PC-9 (cell line): ENCODE measurements at places on chromosomes 7 and 10. TPM values are rescaled to one million over a fixed set of nuclear protein-coding genes. Genes with fewer than 3 reads are reported as not detected.

Gene ACHE
- total RNA-seq: 0.28 and 0.35 TPM in 2 replicates

DNA sequence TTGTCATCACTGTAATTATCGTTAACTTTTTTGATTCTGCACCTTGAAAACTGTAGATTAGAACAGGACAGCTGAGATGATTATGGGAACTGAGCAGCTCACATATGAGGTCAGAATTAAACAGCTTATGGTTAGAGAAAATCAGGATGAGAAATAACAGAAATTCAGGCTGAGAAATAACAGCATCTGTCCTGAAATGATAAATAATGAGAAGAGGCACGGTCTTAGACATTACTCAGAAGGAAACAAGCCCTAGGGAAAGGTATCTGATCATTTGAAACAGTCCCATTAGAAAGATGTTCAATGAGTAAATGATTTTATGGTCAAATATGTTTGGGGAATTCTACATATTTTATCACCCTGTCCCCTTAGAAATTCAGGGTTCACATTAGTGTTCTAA, 65.6 kb upstream of the PCGF5 start:
- no peak overlapping the region for H3K4me3 ChIP-seq
- no peaks in the 10 kb centered on the region for H3K27me3 ChIP-seq
- no peak for DNase-seq
- H3K4me1 ChIP-seq: no peaks in the 10 kb centered on the region
- no peaks in the 10 kb centered on the region for H3K36me3 ChIP-seq

Gene SKIDA1
- total RNA-seq: 0.65 and 1.1 TPM in 2 replicates

GRCh38 chr7:88757371-88757770, 2.1 kb upstream of the ZNF804B start:
- DNase-seq: no peak
- no peaks in the 10 kb centered on the region for H3K27me3 ChIP-seq
- no peaks in the 10 kb centered on the region for H3K4me1 ChIP-seq
- H3K27ac ChIP-seq: no peak overlapping the region

DNA sequence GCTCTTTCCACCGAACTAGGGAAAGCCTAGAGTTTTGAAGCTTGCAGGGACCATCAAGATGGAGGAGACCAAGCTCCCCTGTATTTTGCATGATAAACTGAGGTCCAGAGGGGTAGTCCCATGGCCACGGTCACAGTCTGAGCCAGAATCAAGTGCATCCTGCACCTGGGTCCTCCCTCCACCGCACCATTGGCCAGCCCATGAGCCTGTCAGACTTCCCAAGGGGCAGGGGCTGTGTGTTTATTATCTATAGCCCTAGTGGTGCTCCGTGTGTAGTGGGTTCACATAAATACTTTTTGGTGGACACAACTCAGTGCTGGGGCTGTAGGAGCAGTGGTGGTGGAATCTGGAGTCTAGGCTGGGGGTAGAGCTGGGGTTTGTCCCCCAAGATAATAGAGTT, 3.6 kb downstream of the CALHM3 start:
- no peak for DNase-seq
- H3K27me3 ChIP-seq: no peaks in the 10 kb centered on the region
- no peak overlapping the region for H3K4me3 ChIP-seq
- no peak overlapping the region for H3K27ac ChIP-seq

- no peaks in the 10 kb centered on the region for H3K36me3 ChIP-seq
- no peaks in the 10 kb centered on the region for H3K27me3 ChIP-seq
- no peak overlapping the region for H3K4me3 ChIP-seq
- no peak for DNase-seq
These were observed 9.7 kb upstream of the CHST12 start for GRCh38 chr7:2393706-2394105.

DNA sequence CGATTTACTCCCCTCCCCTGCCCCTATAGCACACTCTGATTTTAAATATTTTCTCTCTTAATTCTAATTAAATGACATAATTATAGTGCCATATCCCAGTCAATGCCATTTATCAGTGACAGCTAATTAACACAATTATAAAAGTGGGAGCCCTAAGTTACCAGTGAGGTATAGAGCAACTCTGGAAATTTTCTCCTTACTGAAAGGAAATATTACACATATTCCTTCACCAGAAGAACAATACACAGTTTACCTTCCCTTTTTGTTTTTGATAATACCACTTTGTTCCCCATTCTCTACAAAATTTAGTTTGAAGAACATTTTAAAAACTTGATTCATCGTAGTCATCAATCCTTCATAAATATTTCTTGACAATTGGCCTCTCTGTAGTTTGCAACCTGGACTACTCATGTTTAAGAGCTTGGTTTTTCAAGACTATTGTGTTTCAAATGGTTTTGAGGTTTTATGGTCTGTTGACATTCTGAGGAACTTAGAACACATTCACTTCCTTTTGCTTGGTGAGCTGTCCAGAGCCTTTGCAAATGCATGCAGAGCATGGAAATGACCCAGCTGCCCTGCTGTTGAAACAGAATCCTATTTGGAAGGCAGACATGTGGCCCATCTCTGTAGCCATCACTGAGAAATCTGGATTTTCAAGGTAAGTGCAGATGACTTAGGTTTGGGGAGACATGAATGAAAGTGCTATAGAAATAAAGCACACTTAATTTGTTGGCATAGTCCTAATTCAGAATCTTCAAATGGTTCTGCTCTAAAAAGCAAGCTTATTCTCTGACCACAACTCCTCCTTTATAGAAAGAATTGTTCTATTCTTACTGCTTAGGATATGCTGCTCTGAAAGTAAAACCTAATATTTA, at the start of gene GPR141:
Gene GPR141, plus strand, starts transcription at position 521 of the 875 bp plus-strand sequence. CDS start 56,628 bp downstream, outside the sequence.
- DNase-seq: no peak
- H3K27ac ChIP-seq: no peak within 1 kb of the TSS
- no peak within 1 kb of the TSS for H3K4me3 ChIP-seq
- no peaks in the 10 kb centered on the region for H3K27me3 ChIP-seq
- H3K36me3 ChIP-seq: no peaks in the 10 kb centered on the region

DNA sequence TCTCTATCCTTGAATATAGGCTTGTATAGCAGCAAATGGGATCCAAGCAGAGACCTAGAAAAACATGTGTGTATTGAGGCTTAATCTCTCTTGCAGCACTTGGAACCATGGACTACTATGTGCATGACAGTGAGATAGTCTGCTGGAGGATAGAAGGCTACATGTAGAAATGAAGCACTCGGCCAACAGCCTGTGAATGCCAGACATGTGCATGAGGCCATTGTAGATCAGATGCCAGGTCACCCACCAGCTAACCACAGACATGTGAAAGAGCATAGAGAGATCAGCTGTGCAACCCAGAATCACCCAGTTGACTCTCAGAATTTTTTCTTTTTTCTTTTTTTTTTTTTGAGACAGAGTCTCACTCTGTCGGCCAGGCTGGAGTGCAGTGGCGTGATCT, 90.9 kb downstream of the NT5C2 start:
- no peak overlapping the region for H3K4me3 ChIP-seq
- no peak overlapping the region for H3K27ac ChIP-seq
- DNase-seq: no peak
- no peaks in the 10 kb centered on the region for H3K27me3 ChIP-seq

DNA sequence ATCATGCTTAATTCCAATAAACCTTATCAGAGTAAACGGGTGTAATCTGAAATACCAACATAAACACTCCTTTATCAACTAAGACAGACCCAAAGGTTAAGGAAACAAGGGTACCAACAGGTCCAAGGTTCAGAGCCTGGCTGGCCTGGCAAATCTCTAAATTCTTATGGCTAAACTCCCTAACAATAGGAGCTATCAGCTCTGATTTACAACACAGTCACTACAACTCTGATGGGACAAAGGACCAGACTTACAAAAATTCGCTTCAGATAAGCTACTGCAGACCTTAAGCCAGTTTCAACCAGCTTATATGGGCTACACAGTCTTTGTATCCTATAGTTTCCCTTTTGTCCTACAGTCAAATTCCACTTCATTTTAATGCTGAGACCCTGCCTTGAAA, 381.9 kb downstream of the ZWINT start:
- DNase-seq: no peak
- H3K4me1 ChIP-seq: no peaks in the 10 kb centered on the region
- H3K4me3 ChIP-seq: no peak overlapping the region
- no peaks in the 10 kb centered on the region for H3K27me3 ChIP-seq
- no peak overlapping the region for H3K27ac ChIP-seq

GRCh38 chr7:107856806-107857540, 34.0 kb upstream of the DLD start:
- H3K4me1 ChIP-seq: no peaks in the 10 kb centered on the region
- H3K36me3 ChIP-seq: no peaks in the 10 kb centered on the region
- H3K27me3 ChIP-seq: no peaks in the 10 kb centered on the region
- no peak overlapping the region for H3K4me3 ChIP-seq

GRCh38 chr10:89404104-89405047, 10.0 kb upstream of the IFIT5 start:
- no peaks in the 10 kb centered on the region for H3K4me1 ChIP-seq
- no peaks in the 10 kb centered on the region for H3K27me3 ChIP-seq
- H3K4me3 ChIP-seq: no peak overlapping the region
- no peaks in the 10 kb centered on the region for H3K36me3 ChIP-seq
- no peak overlapping the region for H3K27ac ChIP-seq

- H3K27ac ChIP-seq: no peak overlapping the region
- H3K4me3 ChIP-seq: no peak overlapping the region
- H3K4me1 ChIP-seq: no peaks in the 10 kb centered on the region
- no peaks in the 10 kb centered on the region for H3K27me3 ChIP-seq
- no peak for DNase-seq
These were observed 4.8 kb upstream of the BMPER start for GRCh38 chr7:33900501-33900900.
